Activated CD8-positive, alpha-beta memory T cell treated with anti-CD3 and anti-CD28 coated beads for 4 hours (primary cell): ENCODE measurements at places on chromosomes 4 and X.

- DNase-seq, result no peak
Observed at GRCh38 chr4:148021686-148022085, 289.8 kb downstream of the ARHGAP10 start.

DNA sequence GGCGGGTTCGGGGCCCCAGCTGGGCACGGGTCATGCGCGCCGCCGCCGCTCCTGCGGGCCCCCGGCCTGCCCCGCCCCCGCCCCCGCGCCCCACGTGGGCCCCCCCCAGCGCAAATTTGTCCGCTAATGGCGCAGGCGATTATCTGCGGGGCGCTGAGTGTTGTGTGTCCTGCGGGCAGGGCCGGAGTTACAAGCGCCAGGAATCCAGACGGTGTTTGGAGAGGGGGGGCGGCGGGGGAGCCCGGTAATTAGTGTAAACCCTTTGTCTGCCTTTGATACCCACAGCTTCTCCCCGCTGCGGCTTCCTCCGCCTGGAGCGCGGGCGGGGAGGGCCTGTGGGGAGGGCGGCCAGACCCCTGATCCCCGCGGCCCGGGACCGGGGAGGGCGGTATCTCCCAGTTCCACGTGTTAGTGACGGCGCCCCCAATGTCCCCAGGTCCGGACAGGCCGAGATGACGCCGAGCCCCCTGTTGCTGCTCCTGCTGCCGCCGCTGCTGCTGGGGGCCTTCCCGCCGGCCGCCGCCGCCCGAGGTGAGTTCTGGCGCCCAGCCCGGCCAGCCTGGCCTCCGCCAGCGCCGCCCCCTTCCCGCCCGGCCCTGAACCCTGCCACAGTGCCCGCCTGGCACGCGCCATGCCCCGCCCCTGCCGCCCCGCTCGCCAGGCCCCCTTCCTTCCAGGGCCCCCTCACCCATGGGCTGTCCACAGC lies 761 bp downstream of the FGFRL1 start:
- DNase-seq, result no peak

- DNase-seq, result no peak
Observed at GRCh38 chr4:10917566-10917965, 233.0 kb upstream of the CLNK start.

GRCh38 chr4:65538571-65538970 lies 131.7 kb downstream of the EPHA5 start:
- no peak for DNase-seq

- DNase-seq, result no peak
Observed at GRCh38 chr4:18627447-18628005, 606.0 kb upstream of the LCORL start.
